ENCODE measurements at places on chromosomes 1 and 21.

- no peak for ATAC-seq
Measured at GRCh38 chr1:109617291-109617801, 2.1 kb downstream of the GNAT2 start.

DNA sequence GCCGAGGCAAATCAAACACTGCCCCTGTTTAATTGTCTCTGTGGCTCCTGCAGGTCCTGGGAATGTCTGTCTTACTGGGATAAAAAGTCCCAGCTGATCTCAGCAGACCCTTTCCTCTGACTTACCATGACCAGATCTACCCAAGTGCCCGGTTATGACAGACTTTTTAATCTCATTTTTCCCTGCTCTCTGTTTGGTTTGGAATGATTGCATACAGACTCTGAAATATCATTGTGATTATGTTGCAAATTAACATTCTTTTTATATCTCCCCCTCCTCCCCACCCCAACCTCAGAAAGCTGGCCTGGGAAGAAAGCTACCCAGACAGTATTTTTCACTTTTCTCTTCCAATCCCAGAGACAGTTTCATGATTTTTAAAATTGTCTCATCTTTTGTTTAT is 16.3 kb downstream of the RAB7B start:
- ATAC-seq, result no peak

- ATAC-seq, result peak; percentile 5
Measured at GRCh38 chr1:92483610-92484471, 2.9 kb downstream of the GFI1 start.

DNA sequence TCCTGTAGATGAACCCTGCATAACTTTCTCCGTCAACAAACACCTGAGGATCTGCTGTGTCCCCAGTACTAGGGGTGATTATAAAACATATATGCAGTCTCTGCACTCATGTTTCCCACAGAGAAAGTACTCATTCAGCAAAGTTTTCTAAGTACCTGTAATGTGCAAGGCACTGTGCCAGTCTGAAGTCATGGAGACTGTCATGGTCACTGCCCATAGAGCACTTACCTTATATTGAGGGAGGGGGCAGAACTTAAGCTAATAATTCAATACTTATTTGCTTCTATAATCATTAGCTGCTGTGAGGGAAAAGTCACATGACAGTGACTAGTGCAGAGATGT is 41.2 kb downstream of the MAP3K21 start:
- ATAC-seq, result no peak

- ATAC-seq, result no peak
Measured at GRCh38 chr21:44556879-44557278, 1.7 kb downstream of the KRTAP10-3 start.

- ATAC-seq, result no peak
Measured at GRCh38 chr1:62046927-62047326, 147.7 kb upstream of the L1TD1 start.

DNA sequence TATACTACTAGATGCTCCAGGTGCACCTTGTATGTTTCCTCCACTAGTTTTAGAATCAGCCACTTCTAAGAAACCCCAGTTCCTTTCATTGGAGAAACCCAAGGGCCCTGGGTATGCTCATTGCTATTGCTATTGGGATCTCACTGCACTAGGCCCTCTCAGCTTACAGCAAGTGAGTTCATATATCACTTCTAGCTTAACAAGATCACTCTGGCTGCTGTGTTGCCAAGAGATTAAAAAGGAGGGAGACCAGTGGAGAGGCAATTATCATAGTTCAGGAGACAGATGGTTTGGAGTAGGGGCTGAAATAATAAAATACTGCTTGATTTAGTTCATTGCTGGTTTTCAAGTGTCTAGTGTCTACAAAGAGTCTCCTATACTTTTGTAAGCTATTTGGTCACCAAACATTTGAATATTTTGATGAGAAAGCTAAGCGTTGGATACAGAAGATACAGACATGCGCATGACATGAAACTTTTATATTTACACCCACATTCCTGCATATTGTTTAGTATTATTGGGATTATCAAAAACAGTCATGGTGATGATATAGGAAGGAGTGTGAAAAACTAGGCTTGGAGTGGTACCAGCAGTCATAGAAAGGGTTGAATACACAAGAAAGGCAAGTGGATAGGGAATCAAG is 671.9 kb downstream of the ADGRL2 start:
- no peak for ATAC-seq

DNA sequence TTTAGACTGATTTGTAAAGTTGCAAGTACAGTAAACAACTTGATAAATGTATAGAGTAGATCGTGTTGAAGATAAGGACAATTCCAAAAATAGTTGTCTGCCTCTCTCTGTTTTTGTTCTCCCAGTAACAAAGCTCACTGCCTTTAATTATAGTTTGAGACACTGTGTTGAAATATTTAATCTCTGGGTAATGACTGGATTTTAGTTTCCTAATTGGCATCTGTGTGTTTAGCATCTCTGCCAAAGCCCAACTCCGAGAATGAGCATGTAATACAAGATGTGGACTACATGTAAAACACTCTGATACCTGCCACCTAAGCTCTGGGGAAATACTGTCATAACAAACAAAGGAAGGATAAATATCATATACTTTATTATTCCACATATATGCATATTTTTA is 27.7 kb upstream of the SDE2 start:
- ATAC-seq, result no peak

- ATAC-seq, result no peak
Measured at GRCh38 chr21:43957611-43958362, 54.3 kb upstream of the TRAPPC10 start.

DNA sequence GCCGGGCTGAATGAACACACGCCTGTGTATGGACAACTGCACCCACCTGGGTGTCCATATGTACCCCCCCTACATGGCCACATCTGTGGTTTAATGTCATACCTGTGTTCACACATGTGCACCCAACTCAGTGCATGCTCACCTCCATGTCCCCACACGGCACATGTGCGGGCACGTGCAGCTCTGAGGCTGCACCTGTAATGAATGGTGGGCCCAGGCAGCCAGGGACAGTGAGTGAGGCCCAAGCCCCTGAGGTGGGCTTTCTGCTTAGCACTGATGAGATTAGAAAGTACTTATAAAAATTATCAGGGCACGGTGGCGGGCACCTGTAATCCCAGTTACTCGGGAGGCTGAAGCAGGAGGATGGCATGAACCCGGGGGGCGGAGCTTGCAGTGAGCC is 42.5 kb upstream of the CSF3R start:
- ATAC-seq, result no peak

Data from activated CD4-positive, CD25-positive, alpha-beta regulatory T cell treated with anti-CD3 and anti-CD28 coated beads, Interleukin-2, amount 50 U/mL, for 24 hours (primary cell).